ENCODE measurements at places on chromosomes 3 and 15.

GRCh38 chr3:10015461-10015904, 10.8 kb upstream of the FANCD2 start:
- peak; percentile 77 for DNase-seq

DNA sequence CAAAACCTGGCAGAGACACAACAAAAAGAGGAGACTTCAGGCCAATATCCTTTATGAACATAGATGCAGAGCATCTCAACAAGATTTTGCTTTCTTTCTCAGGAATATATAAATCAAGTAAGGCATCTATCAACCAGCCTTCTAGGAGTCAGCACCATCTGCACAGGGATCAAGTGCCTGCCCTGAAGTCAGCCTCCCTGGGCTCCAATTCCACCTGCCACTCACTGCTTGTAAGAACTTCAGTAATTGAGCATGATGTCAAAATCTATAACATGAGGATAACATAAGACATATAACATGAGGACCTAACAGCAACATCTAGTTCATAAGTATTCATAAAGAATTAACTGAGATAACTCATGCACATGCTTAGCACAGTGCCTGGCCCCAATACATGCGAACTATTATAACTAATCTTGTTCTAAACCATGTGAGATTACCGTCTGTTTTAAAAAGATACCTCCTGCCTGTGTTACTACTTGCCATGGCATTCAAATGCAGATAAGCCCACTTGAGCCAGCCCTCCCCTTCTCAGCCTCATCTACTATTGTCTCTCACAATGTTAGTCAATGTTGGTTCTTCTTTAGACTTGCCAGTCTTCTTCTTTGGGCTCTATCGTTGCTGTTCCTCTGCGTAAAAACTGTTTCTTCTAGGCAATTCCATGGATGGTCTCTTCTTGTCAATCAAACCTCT, 91.6 kb downstream of the PLD1 start:
- no peak for DNase-seq

- DNase-seq: no peak
Measured at GRCh38 chr3:39327746-39328349, 1.7 kb upstream of the CCR8 start.

- DNase-seq: no peak
Measured at GRCh38 chr3:8571256-8571655, 69.6 kb downstream of the LMCD1 start.

GRCh38 chr15:68209735-68210408, 4.7 kb upstream of the CALML4 start:
- peak; percentile 14 for DNase-seq

GRCh38 chr3:151307131-151307530, 9.5 kb downstream of the GPR87 start:
- DNase-seq: no peak

DNA sequence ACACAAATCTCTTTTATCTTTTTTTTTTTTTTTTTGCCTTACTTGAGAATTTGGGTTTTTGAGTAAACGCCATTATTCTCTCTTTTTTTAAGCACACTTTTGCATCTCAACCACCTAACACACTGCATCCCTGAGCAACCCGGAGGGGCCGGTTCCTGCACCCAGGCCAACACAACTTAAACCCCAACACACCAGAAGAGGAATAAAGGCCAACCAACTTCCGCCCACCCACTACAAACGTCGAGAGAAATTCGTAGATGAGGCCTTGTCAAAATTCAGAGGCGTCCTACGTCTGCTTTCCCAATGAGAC, 389 bp upstream of the CCNB2 start:
- DNase-seq: no peak

DNA sequence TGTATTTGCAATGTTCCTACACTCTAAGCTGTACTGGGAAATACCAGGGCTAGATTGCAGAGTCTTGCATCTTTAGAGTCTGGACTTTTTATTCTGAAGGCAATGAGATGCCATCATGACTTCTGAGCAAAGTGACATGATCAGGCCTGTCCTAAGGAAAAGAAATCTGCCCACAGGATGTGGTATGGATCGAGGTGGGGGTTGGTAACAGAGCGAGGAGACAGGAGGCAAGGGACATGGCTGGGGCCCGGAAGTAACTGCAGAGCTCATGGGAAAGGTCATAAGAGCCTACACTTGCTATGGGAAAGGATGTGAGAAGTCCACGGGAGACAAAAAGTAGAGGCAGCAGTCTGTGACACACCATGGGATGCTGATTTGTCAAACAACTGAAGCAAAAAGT, 121.5 kb downstream of the OXNAD1 start:
- no peak for DNase-seq

DNA sequence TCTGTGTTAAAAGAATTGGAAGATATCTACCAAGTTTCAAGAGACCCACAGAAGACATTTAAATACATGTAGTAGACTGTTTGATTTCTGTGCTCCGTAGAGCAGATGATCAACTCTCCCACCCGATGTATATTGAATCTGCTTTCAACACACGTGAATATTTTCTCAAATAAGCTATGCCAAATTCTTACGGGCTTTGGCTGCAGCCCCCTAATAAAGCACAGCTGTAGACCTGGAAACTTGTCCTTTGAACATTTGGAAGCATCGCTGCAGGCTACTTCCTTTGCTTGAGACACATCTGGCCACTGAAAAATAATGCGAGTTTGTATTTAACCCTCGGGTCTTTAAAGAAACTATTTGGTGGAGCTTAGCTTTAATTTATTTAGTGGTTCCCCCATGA, 98.3 kb upstream of the SELENOK start:
- DNase-seq: peak; percentile 54

DNA sequence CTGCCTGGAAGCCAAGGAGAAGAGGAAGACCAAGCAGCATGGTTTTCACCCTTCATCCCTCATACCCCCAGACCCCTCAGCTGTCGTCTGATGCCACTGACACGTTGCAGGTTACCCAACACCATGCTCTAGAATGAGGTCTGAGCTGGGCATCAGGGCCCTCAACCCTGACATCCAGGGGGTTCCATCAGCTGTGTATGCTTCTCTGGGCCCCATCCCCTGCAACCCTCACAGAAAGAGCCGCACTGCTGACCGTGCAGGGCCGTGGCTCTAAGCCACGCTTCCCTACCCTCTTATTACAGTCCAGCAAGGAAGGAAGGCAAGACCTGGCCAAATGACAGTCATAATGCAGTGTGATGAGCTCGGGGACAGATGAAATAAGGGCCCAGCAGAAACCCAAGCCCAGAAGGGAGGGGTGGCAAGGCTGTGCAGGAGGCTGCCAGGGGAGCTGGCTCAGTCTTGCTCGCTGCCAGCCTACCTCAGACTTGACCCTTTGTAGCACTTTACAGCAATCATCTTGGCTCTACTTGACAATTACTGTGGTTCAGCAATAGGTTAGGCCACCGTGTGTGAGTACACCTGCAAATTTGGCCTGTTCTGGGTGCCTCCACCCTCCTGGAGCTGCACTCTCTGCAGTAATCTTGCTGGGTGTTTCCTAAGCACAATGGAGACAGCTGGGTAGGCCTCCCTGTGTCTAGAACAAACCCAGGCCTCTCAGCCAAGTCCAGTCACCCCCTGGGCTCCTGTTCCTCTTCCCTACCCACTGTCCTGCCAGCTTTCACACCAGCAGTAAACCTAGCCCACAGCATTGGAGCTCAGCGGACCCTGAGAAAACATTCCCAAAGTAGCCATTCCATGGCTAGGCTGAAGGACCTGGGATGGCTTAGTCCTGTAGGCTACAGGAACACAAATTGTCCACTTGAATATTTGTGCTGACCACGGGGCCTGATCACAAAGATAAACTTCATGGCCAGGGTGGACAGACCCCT, 115.3 kb upstream of the NEO1 start:
- DNase-seq: no peak

- DNase-seq: no peak
Measured at GRCh38 chr3:125512135-125512920, 7.7 kb downstream of the SNX4 start.

DNA sequence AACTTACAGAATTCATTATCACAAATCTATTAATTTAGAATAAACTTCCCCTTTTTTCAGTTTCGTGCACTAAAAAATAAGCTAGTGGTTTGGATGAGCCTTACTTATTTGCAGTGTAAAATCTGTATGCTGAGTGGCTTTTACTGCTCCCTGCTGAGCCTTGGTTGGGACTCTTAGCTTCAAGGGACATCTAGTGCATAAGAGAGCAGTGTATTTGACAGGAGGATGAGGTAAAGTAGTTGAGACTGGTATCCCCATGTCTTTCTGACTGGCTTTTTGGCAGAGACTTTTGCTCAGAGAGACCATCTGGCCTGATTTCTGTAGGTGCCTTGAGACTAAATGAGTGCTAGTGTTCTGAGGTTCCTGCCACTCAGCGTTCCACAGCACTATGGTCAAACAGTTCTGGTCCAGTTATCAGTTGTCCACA, 11.8 kb downstream of the CAPN7 start:
- no peak for DNase-seq

GRCh38 chr15:41659190-41659589, 1.0 kb upstream of the MGA start:
- DNase-seq: no peak

GRCh38 chr3:194321693-194322640, 29.2 kb downstream of the CPN2 start:
- no peak for DNase-seq

DNA sequence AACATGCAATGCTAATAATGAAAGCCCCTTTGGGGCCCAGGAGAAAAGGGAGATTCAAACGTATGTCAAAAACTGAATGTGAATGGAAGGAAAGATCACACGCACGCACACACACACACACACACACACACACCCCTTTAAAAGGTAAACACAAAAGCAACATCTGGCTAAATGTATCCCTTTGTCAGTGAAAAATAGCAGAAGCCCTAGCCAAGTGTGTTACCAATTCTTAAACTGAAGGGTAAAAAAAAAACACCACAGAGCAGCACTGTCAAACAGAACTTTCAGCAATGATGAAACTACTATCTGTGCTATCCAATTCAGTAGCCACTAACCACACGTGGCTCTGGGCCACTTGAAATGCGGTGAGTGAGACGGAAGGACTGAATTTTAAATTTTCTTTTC, 4.9 kb downstream of the RFTN1 start:
- peak; percentile 50 for DNase-seq

- no peak for DNase-seq
Measured at GRCh38 chr15:33374226-33374914, 63.6 kb downstream of the RYR3 start.

GRCh38 chr3:172158741-172159140, 119.4 kb downstream of the FNDC3B start:
- DNase-seq: no peak

DNA sequence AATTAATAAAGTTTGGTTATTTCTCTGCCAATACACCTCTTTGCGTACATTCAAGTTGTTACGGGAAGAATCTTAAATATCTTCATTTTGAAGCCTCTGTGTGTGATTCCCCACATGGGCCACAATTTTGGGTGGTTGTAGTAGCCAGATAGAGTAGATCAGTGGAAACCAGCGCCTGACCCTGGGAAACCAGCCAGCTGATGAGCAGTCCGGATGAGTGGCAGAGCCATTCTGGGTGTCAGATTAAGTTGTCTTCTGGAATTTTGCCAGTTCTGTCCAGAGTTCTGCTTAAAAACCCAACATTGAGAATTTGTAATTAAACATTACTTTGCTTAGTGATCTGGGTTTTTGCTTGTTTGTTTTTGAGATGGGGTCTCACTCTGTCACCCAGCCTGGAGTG, 49.7 kb downstream of the MRPS25 start:
- DNase-seq: no peak

All from left hindlimb (tissue), 1 donor.